NCI-H1105 (cell line): ENCODE measurements at places on chromosomes 3 and 15.

GRCh38 chr3:82224661-82225060 is 463.2 kb upstream of the GBE1 start:
- no peak for DNase-seq

GRCh38 chr3:194254040-194254439 is 97.1 kb downstream of the CPN2 start:
- no peak for DNase-seq

- no peak for DNase-seq
Measured at GRCh38 chr15:80953001-80953952, 36.3 kb downstream of the MESD start.

DNA sequence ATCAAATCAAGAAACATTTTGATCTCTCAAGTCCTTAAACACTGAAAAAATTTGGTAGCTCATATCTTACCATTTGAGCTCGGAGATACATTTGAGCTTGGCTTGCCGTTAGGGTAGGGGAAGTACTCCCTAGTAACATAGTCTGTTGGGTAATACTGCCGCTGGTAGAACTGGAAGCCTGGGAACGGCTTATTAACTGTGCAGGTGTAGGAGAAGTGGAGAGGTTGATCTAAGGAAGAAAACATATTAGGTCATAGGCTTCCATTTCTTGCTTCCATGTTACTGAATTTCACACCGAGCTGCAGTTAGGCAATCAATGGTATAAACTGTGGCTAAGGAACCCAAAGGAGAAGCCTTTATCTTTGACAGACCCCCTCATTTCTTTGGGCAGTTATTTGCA is 32.5 kb downstream of the PHC3 start:
- no peak for DNase-seq

- DNase-seq: no peak
Measured at GRCh38 chr15:79887054-79887930, 9.5 kb downstream of the MTHFS start.

DNA sequence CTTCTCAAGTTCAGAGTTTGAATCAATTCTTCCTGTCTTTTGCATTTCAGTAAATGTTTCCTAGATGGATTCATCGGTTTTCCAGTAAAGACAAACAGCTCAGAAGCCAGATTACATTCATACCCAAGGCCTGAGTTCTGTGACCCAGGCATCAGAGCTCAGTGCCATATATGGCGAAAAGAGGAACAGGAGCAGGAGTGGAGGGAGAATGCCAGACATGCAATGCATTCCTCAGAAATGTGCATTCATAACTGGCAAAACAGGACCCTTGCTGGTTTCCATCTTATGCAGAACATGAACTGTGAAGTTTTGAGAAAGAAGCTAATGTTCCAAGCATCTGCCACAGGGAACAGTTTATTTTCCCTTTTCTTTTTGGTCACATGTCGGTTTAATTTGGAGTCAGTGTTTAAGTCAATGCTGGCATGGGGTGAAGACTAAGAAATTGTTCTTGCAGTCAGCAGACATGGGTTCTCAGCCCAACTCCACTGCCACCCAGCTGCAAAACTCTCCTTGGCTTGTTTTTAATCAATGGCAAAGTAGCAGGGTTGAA is 116.5 kb downstream of the LPP start:
- DNase-seq: no peak

GRCh38 chr3:132405188-132405587 is 12.1 kb upstream of the DNAJC13 start:
- no peak for DNase-seq

DNA sequence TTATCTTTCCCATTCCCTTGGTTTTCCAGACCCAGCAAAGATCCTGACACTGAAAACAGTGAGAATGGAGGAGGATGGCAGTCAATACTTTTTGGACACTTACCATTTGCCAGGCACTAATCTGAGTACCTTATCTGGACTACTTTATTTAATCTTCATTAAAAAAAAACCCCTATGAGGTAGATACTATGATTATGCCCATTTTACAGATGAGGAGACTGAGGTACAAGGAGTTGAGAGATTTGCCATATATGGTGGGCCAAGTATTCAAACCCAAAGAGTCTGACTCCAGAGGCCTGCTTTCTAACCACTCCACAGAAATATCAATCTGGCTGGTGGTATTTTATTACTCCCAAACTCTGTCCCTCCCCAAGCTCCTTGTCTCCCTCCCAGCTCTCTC is 19.6 kb downstream of the HCN4 start:
- DNase-seq: no peak

DNA sequence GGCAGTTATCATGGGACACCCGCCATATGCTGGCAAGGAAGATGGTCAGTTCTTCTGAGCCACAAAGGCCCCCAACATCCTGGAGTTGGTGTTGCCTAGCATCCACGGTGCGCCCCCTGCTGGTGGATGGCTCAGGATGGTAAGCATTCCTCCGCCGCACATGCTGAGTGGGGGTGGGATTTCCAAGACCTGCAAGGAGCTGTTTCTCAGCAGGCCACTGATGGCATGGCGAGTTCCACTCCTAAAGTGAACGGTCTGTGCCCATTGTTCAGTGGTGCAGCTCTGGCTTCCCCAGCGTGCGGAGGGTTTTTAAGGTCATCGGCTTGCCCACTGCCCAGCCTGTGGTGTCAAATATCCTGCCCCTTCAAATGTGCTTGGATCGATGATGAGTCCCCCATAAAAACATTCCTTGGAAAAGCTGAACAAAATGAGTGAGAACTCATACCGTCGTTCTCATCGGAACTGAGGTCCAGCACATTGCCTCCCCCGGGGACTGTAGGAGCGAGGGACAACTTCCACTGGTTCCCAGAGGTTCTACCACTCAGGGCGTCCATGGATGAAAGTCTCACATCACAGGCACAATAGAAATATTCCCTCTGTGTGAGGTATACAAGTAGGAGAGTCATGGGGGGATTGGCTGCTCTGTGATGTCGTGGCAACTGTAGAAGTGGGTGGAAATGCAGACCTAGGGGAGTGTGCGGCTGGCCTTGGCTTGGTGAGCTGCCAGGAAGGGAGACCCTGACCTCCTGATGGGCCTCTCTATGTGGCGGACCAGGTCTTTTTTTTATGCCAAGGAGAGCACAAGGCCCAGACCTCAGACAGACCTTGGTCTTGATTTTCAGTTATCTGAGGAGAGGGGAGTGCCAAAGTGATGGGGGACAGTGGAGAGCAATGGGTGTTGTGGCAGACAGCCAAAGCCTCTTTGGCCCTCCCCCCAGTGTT is 102.0 kb downstream of the SNRPN start:
- DNase-seq: no peak

GRCh38 chr3:124517306-124517705 is 212.9 kb upstream of the UMPS start:
- no peak for DNase-seq

DNA sequence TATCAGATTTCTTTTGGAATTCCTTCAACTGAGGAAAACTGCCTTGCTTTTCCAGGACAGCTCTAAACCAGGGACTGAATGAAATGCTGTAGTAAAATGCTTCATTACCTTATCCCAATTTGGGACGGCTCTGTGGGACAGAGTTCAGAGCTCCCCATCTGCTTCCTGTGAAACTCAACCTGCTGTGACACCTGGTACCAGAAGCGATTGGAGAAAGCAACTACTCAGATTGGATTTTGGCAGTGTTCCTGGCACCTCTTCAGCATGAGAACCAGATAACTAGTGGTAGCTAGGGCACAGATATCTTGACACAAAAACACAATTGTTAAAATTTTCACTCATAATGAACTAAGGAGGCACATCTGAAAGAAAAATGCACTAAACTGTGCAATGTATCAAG is 539.1 kb downstream of the SI start:
- DNase-seq: peak; percentile 12

DNA sequence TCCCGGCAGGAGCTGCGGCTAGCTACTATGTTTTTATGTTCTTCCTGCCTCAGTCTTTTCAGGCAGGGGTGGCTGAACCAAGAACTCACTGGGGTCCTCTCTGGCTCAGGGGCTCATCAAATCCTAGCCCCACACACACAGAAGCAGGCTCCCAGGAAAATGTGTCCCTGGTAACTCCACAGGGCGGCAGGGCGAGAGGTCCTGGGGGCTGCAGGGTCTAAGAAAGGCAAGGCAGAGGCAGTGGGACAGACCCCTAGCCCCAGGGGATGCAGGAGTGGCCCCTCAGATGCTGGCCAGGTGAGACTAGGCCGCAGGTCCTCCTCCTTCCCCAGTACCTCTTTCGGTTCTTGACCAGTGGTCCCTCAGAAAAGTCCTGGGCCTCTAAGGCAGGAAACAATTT is 48.9 kb downstream of the PTH1R start:
- no peak for DNase-seq

DNA sequence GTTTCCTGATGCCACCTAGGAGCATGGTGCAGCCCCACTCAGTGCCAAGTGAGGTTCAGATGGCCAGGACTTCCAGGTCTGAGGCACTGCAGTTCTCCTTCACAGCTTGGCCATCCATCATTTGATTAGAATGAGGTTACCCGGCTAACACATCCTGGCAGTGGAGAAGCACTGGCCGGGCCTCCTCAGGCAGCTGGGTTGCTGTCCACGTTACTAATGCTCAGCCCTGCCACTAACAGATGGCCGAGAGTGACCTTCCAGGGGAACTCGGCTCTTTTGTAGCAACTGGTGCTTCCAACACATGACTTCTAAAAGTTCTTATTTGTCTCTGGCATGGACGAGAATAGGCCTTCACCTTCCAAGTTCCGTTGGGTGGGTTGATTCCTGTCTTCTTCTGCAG is 204.6 kb upstream of the CFAP20DC start:
- DNase-seq: no peak

GRCh38 chr3:157452097-157452496 is 15.4 kb downstream of the PTX3 start:
- no peak for DNase-seq

DNA sequence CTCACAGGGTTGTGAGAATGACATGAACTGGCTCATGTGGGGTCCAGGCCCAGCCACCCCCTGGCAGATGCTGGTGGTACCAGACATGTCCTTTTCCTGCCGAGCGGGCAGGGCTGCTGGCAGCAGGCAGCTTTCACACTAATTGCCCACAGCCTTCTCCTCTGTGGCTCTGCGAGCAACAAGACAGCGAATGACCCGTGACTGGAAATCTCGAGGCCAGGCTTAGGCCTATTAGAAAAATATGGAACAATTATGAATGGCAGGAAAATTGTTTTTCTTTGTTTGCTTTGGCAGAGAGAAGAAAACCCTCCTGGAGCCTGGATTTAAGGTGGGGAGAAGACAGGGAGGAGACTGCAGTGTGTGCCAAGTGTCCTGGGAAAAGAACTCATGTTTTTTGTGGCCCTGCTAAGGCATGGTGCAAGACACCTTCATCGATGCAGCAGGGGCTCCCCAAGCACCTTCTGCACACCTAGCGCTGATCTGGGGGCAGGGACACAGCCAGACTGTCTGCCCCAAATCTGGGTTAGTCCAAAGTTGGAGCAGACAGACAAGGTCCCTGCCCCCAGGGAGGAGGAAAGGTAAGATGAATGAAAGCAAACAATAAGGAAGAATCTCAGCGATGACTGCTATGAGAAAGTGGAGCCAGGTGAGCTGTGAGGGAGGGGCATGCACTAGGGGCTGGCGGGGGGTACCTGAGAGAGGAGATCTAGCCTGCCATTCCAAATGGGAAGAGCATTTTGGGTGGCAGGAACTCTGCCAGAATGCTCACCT is 193.8 kb upstream of the TLE3 start:
- peak; percentile 65 for DNase-seq

- no peak for DNase-seq
Measured at GRCh38 chr15:56960116-56960515, 41.7 kb downstream of the TCF12 start.

GRCh38 chr15:83692746-83693581 is 39.0 kb downstream of the ADAMTSL3 start:
- no peak for DNase-seq

GRCh38 chr15:40105517-40106202 is 3.0 kb downstream of the BMF start:
- DNase-seq: no peak

GRCh38 chr3:197019021-197019420 is 10.6 kb downstream of the MELTF start:
- no peak for DNase-seq

GRCh38 chr15:39582286-39582976 is 1.6 kb downstream of the THBS1 start:
- no peak for DNase-seq

GRCh38 chr3:4722103-4722502 is 229.0 kb downstream of the ITPR1 start:
- DNase-seq: no peak

DNA sequence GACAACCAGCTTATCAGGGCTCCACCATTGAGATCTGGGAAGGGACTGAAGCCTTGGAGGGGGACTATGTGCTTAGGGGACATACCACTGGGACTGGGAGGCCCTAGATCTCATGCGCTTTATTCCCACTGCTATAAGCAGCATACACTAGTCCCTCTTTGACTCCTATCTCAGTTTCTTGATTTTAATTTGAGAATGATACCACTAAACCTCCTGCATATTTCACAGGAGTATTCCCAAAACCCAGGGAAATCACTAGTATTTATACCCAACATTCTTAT is 29.2 kb downstream of the SLC24A1 start:
- DNase-seq: no peak

- DNase-seq: no peak
Measured at GRCh38 chr15:59722476-59722875, 33.4 kb upstream of the BNIP2 start.

GRCh38 chr3:72423643-72424042 is 424.6 kb downstream of the SHQ1 start:
- DNase-seq: no peak
